ENCODE measurements at places on chromosomes 2 and 18.

DNA sequence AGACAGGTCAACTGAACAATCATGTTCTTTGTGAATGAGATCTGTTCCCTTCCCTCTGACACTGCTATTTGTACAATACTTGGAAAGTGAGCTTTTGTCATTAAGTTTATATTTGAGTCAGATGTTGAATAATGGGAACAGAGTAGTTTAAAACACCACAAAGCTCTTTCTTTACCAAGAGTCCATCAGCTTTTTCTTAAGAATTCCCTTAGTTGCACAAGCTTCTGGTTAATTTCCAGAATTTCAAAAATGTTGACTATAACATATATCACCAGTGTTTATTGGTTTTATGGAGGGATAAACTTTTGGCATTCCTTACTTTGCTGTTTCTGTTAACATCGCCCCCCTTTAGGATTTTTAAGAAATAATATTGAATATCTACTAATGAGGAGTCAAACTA is 403.7 kb downstream of the CCDC85A start:
- DNase-seq: no peak

- DNase-seq: no peak
Observed at GRCh38 chr2:9554921-9555296, 721 bp downstream of the ADAM17 start.

GRCh38 chr2:58879834-58880233 is 638.7 kb upstream of the FANCL start:
- DNase-seq: no peak

- DNase-seq: no peak
Observed at GRCh38 chr2:221202431-221202830, 369.7 kb downstream of the EPHA4 start.

- no peak for DNase-seq
Observed at GRCh38 chr2:38095996-38096861, 20.3 kb upstream of the CYP1B1 start.

DNA sequence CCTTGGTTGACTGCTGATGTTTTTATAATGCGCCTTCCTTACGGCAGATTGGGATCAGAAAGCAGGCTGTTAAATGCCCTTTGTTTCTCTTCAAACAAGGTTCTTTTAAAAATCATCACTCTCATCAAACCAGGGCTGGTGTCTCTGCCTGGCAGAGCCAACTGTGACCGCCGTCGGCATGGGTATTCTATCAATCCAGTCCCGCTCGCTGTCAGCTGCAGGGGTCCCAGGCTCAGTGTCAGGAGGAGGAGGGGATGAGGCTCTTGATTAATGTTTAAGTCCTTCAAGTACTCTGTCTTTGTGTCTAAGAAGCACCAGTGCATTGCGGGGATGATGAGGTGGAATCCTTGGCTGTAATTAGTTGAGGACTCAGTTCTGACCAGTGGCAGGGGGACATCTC is 348.1 kb downstream of the RNF144A start:
- DNase-seq: no peak

All from stimulated activated CD8-positive, alpha-beta memory T cell treated with anti-CD3 and anti-CD28 coated beads, Interleukin-15, amount 100 ng/mL, for 24 hours (primary cell).